ENCODE measurements at places on chromosomes 5 and 9.

GRCh38 chr5:95878417-95879323, 56.1 kb upstream of the GLRX start:
- peaks cover 17% of the 10 kb centered on the region for H3K4me1 ChIP-seq
- no peaks in the 10 kb centered on the region for H3K27me3 ChIP-seq
- H3K4me3 ChIP-seq: no peak overlapping the region

DNA sequence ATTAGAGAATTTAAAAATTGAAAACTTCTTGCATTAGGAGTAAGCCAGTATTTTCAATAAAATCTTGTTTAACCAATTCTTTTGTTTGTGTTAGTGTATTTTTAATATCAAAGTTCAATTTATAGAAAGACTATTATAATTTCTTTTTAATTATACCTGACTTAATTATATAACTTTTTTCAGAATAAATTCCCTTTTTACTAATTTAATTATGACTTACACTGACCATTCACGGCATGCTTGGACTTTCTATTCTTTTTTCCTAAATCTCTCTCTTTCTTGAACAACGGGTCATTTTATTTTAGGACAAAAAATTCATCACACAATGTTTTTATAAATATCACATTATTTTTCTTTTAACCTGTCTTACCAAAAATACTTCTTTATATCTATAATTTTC, 555.3 kb upstream of the PTGER4 start:
- H3K27me3 ChIP-seq: peaks cover 9% of the 10 kb centered on the region
- H3K36me3 ChIP-seq: peaks cover 34% of the 10 kb centered on the region
- no peak overlapping the region for H3K4me3 ChIP-seq

DNA sequence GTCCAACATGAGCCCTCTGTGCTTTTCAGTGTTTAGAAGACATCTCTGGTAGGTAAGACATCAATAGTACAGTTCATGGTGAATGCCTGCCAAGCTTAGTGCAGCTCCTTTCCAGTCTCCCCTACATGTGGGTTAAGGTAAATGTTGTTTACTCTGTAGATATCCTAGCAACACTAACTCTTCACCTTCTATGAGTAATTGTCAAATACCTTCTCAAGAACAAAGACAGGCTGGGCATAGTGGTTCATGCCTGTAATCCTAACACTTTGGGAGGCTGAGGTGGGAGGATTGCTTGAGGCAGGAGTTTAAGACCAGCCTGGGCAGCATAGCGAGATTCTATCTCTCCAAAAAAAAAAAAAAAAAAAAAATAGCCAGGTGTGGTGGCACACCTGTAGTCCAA, 18.7 kb upstream of the RASGRF2 start:
- H3K36me3 ChIP-seq: peaks cover 2% of the 10 kb centered on the region
- no peak overlapping the region for H3K4me3 ChIP-seq
- no peak for DNase-seq
- H3K4me1 ChIP-seq: no peaks in the 10 kb centered on the region
- no peak overlapping the region for H3K27ac ChIP-seq

GRCh38 chr9:94725293-94725692, 1.2 kb upstream of the AOPEP start:
- H3K27me3 ChIP-seq: no peaks in the 10 kb centered on the region
- peaks cover 13% of the 10 kb centered on the region for H3K4me1 ChIP-seq
- H3K36me3 ChIP-seq: no peaks in the 10 kb centered on the region

- H3K4me3 ChIP-seq: no peak overlapping the region
- H3K36me3 ChIP-seq: peaks cover 2% of the 10 kb centered on the region
These were observed 83.2 kb upstream of the SMIM15 start for GRCh38 chr5:61245486-61245885.

DNA sequence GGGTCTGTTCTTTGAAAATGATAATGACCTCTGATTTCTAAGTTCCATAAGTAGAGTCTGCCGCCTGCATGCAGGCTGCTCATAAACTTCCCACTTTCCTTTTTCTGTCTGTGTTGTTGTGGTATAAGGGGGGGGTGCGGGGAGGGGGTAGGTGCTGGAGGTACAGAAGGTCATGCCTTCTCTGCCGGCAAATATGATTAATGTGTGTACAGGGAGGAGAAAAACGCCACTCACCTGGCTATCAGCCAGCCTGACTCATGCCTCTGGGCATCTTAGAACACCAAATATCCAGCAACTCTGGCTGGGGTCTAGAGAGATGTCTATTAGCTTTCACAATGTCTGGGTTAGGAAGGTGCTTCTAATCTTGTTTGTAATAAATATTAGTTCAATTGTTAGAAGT, 128.3 kb downstream of the EFNA5 start:
- H3K27me3 ChIP-seq: peaks cover 13% of the 10 kb centered on the region
- H3K27ac ChIP-seq: no peak overlapping the region
- no peak overlapping the region for H3K4me3 ChIP-seq
- DNase-seq: no peak

GRCh38 chr5:112772124-112772523, 34.4 kb downstream of the APC start:
- no peaks in the 10 kb centered on the region for H3K27me3 ChIP-seq
- peak overlapping the region; percentile 14 for H3K27ac ChIP-seq
- DNase-seq: no peak
- no peak overlapping the region for H3K4me3 ChIP-seq
- H3K36me3 ChIP-seq: no peaks in the 10 kb centered on the region

- H3K27me3 ChIP-seq: no peaks in the 10 kb centered on the region
- DNase-seq: no peak
- peaks cover 8% of the 10 kb centered on the region for H3K4me1 ChIP-seq
- no peak overlapping the region for H3K4me3 ChIP-seq
These were observed 29.8 kb downstream of the HMGCR start for GRCh38 chr5:75366787-75367186.
